Activated T-helper 9 cell treated with anti-CD3 and anti-CD28 coated beads, Interleukin-2, amount 50 U/mL, for 16 hours (primary cell): ENCODE measurements at places on chromosomes 2 and 18.

- DNase-seq: no peak
These were observed 11.8 kb downstream of the ARHGAP25 start for GRCh38 chr2:68746408-68746807.

- no peak for DNase-seq
These were observed 570.2 kb upstream of the TNP1 start for GRCh38 chr2:217429981-217430500.

DNA sequence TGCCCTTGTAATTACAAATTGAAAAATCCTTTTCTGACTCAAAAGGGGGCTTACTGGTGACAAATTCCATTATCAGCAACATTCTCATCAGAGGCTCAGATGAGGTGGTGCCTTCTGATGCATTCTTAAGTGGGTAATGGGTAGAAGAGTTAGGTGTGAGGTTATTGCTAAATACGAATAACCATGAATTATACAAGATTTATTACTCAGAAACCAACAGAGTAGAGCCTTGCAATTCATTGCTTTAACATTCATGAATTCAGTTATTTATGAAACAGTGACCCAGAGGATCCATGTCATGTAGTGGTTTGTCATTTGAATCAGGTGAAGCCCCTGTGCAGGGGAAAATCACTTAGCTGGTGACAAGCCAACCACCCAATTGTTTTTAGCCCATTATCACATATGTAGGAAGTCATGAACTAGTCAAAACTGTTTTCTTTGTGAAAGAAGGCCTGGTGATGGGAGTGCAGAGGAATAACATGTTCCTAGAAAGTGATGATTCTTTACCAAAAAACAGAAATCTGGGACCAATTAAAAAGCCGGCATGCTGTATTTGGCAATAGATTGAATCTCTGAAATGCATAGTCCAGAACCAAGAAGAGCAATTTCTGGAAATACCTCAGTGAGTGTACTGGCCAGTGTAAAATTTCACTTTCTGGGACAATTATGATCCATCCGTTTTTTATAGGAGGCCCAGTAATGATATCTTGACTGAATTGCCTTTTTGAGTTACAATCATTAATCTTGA lies 70.2 kb downstream of the CRIM1 start:
- no peak for DNase-seq

- peak; percentile 46 for DNase-seq
These were observed 2.1 kb upstream of the CXCR1 start for GRCh38 chr2:218168635-218169462.

GRCh38 chr18:13451213-13451540 lies 232.6 kb downstream of the LDLRAD4 start:
- DNase-seq: no peak

- no peak for DNase-seq
These were observed 909.4 kb upstream of the GYPC start for GRCh38 chr2:125746321-125747164.

GRCh38 chr2:10173258-10174005 lies 50.9 kb downstream of the RRM2 start:
- DNase-seq: no peak

- no peak for DNase-seq
These were observed 4.3 kb upstream of the NIFK start for GRCh38 chr2:121740973-121741372.

- no peak for DNase-seq
These were observed 99.1 kb downstream of the NRP2 start for GRCh38 chr2:205781244-205781931.

GRCh38 chr18:25287106-25287505 lies 64.9 kb downstream of the ZNF521 start:
- no peak for DNase-seq

DNA sequence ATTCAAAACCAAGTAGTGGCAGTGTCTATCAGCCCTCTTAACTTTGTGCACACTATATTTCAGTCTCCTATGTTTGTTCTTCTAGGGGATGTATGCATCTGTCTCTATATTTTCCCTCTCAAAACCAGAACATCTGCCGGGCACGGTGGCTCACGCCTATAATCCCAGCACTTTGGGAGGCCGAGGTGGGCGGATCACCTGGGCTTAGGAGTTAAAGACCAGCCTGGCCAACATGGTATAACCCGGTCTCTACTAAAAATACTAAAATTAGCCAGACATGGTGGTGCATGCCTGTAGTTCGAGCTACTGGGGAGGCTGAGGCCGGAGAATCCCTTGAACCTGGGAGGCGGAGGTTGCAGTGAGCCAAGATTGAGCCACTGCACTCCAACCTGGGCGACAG lies 9.9 kb upstream of the GAREM2 start:
- DNase-seq: no peak

- no peak for DNase-seq
These were observed 199.6 kb upstream of the FBXO11 start for GRCh38 chr2:48105848-48106247.
